ENCODE measurements at places on chromosomes 7 and 10.

DNA sequence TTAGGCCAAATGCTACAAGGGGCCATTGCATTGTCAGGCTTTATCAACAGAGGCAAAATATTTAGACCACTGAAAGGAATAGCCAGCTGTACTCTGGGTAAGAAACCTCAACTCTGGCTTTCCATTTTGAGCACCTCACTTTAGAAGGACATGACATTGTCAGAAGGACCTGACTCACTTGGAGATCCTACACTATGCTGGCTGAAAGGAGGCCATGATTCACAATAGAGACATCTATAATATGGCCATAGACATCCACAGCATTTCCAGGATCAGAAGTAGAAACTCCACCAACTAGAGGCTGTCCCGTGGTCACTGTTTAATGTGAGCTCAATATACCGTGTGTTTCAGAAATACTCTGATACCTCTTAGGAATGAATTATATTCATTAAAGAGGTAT, 140.9 kb downstream of the BTAF1 start:
- DNase-seq, result no peak

DNA sequence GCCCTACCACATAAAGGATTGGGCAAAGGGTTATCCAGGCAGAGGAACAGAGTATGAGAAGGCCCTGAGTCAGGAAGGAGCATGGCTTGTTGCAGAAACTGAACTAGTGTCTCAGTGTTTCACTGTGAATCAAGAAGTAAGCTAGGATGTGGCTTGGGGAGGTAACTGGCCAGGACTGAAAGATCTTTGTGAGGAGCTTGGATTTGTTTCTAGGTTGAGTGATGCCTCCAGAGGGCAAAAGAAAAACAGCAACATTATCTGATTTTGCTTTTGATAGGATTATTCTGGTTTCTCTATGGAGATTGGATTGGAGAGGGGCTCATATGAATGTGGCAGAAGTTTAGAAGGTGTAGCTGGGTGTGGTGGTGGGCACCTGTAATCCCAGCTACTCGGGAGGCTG, 137.9 kb upstream of the HDAC9 start:
- DNase-seq, result no peak

DNA sequence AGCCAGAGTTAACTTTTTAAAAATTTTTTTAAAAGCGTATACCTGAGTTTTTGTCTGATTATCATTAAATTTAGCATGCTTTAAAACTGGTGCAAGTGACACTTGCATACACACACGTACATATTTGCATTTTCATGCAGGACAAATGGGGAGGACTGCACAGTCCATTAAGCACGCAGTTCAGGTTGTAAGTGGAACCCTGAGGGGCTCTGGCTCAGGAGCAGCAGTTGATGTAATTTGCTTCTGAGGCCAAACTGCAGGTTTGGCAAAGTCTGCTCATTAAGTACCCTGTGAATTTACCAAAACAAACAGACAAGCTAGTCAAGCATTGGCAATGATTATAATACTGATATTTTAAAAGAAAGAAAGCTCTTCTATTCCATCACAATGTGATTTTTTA, 215.8 kb upstream of the PFKP start:
- DNase-seq, result no peak

GRCh38 chr7:35993676-35994606, 159.1 kb upstream of the EEPD1 start:
- DNase-seq, result no peak

DNA sequence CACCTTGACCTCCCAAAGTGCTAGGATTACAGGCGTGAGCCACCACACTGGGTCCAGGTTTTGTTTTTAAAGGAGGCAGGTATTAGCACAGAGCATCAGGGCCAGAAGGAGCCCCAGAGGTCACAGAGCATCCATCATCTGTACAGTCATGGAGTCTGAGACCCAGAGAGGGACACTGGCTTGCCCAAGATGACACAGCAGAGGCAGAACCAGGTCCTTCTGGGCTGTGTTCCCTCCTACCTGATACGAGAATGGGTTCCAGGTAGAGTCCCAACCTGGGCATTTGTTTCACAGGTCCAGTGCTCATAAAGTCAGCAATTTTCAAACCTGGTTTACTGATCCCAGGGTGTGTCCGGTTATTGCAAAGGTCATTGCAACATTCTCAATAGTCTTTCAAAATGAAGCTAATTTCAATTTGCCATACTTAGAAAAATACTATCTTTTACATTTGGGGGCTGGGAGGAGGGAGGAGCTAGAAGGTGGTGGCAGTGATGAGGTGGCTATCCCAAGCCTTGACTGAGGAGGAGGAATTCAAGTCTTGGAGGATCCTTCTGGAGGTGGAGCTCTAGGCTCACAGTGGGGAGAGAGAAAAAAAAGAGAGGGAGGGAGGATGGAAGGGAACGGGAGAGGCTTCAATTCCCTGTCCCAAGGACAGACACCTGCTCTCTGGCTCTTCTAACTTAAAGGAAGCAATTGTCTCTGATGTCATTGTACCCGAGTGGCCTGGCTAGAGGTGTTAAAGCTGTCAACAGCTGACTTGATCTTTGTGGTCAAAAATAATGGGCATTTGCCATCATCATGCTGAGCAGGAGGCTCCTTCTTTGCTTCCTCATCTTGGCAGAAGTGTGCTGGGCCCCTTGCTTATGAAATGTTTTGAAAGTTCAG, 8.1 kb downstream of the MXI1 start:
- DNase-seq, result no peak

DNA sequence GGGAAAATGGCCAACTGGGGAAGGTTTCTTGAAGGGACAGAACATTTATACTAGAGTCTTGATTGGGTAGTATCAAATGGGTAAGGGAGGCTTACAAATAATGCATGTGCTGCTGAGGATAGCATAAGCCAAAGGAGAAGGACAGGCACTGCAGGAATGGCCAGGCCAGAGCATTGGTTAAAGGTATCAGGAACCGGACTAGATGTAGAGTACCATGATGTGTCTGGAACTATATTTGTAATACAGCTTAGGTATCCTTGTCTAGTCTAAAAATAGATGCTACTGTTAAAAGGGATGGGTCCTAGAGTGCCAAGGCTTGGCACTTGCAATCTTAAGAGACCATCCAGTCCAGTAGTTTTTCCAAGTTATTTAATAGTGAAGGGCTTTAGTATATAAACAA, 20.3 kb downstream of the TMEM243 start:
- DNase-seq, result no peak

DNA sequence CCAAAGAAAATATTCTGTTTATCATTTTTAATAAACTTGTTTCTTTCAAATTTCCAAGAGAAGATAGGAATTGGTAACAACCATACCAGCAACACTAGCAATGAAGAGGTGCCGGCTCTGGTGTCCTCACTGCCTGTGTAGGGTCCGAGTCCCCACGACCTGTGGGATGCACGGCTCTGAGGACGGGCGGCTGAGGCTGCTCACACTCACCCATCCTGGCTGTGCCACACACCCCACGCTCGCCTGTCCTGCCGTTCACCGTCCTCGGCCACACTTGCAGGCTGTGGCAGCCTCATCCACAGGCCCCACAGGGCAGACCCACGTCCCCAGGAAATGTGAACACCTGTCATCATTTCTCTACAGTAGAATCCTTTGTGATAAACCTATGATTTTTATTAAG, 48.2 kb upstream of the DPYSL4 start:
- DNase-seq, result no peak

DNA sequence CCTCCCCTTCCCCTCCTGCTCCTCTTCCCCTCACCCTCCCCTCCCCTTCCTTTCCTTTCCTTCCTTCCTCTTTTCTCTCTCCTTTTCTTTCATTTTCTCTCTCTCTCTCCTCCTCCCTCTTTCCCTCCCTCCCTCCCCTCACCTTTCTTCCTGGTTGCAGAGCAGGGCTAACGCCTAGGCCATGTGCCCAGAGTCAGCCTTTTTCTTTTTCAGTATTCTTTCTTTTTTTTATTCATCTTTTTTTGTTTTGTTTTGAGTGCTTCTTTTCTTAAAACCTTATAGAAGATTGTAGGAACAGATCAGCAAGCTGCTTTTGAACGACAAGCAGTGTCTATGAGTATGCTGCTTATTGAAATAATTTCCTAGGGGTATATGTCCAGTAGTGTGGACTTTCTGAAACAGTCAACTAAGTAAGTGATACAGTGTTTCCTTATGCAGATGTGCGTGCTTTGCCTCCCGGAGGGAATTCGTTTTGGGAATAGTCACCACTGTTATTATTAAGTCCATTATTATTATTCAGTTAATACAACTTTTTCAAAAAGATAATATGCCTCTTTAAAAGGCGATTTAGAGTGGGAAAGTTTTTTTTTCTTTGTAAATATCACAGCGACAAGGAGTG, 219.2 kb downstream of the CAMK1D start:
- DNase-seq, result no peak

DNA sequence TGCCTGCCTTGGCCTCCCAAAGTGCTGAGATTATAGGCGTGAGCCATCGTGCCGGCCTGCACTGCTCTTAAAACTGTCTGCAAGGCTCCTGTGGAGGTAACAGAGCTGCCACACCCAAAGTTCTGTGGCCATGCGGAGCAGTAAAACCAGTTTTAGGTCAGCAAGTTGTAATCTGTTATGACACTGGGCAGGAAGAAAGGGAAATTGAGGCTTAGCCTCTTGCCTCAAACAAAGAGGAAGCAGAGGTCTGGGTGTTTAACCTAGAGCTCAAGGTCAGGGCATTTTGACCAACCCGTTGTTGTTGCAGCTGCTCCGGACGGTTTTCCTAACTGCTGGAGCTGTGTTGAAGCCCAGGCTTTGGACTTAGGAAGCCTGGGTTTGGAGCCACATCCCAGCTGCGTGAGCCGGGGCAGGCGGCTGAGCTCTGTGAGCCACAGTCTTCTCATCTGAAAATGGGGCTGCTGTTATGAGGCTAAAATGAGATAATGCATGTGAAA, 7.4 kb upstream of the RRP12 start:
- DNase-seq, result no peak
